Activated T-helper 1 cell treated with anti-CD3 and anti-CD28 coated beads, Interleukin-12 subunit alpha, Interleukin-12 subunit beta, Interleukin-2, Interleukin-4 antibody, amounts not matched to agents 30 ng/mL and 10 ng/mL and 1 ng/mL, durations not matched to agents 14 hours and 24 hours and 36 hours (primary cell): ENCODE measurements at places on chromosomes 6 and 20.

GRCh38 chr6:62367601-62368000, 81.6 kb upstream of the KHDRBS2 start:
- no peak for DNase-seq

GRCh38 chr6:159030168-159030567, 14.6 kb downstream of the TAGAP start:
- no peak for DNase-seq

GRCh38 chr6:143745166-143746133, 67.7 kb downstream of the PHACTR2 start:
- DNase-seq: no peak

DNA sequence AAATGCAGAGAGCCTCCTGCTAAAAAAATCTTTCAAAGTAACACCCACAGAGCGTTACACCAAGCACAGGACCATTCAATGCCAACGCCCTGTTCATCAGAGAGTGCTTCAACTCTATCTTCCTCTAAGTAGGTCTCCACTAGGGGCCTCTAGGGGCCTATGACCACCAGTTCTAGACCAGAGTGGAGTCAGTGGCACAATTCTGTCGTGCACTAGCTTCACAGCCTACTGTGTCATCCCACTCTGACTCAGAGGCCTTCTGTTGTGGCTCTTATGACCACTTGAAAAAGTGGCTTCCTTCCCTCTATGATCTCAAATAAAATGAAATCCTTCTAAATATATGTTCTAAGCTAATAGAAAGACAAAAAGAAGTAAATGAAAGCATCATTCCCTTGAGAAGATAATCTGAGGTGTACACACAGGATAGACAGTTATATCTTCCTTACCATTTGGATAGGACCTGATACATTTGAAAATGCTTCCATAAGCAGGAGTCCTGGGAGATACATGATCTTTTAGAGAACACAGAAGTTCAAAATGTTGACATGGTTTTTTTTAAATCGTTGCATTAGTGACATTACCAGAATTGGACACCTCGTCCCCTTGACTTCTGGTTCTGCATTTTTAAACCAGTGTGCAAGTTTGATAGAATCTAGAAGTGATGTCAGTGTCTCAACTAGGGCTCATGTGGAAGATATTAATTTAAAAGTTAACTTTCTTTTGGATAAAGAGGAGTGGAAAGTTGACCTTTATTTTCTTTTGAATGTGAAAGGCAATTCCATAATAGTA, 151.9 kb downstream of the SH3BGRL2 start:
- no peak for DNase-seq

DNA sequence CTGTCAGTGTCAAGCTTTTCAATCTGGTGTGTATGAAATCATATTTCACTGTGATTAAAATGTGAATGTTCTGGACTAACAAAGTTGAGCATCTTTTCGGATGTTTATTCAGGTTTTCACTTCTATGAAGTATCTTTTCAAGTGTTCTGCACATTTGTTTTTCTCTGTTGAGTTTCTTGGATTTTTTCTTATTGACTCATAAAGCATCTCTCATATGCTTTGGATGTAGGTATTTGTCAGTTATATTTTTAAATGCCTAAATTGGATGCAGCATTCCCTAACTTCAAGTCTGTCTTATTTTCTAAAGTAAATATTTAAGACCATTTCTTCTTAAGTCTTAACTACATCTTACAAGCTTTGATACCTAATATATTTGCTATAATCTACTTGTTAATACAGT, 398.0 kb downstream of the PLCB1 start:
- DNase-seq: no peak

DNA sequence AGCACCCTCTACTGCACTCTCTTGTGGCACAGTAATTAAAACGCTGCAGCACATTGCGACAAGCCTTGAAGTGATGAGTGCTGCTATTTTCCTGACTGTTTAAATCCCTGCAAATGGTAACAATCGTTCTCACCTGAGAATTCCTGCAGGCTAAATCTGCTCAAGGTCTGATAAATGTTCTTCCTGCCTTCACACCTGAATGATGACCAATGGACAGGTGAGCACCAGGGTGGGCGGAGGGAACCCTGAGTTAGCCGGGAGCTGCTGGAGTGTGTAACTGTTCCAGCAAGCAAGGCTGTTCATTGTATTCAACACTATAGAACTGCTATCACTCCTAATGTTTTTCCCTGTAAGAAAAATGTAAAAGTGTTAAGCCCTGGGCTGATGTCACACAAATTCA, 4.0 kb downstream of the DACT2 start:
- DNase-seq: no peak

DNA sequence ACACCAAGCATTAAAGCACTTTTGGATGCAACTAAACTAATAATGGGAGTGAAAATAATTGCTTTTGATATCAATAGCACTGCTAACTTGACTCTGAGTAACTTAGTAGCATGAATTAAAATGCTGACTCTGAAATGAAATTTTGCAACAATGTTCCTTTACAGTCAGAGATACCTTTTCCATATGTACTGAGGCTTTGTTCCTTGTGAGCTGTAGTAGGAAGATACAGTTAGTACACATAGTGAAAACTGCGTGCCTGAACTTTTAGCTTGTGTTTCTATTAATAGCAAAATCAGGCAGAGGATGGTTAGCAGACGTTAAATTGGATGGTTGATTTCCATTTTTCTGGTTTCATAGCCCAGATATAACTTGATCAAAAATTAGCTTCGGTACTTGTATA, 18.6 kb downstream of the ADGRG6 start:
- DNase-seq: no peak

GRCh38 chr20:62539198-62540045, 63.6 kb upstream of the GATA5 start:
- DNase-seq: no peak

- DNase-seq: no peak
Observed at GRCh38 chr6:115747719-115748118, 313.0 kb downstream of the FRK start.

DNA sequence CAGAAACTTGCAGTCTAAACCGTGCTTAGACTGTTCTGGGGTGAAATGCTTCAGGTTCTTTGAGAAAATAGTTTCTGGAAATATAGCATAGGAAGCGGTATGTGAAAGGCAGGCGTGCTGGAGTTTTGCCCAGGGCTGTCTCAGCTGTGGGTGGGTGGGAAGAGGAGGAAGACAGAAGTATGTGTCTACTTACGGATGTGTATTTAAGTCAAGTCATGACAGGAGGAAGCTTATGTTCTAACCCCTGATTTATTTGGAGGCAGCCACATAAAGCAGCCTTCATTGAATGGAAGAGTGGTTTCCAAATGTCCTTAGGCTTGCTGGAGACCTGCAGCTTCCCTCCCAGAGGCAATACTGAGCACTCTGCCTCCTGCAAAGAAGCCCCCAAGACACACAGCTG, 345.8 kb upstream of the PRND start:
- DNase-seq: no peak

DNA sequence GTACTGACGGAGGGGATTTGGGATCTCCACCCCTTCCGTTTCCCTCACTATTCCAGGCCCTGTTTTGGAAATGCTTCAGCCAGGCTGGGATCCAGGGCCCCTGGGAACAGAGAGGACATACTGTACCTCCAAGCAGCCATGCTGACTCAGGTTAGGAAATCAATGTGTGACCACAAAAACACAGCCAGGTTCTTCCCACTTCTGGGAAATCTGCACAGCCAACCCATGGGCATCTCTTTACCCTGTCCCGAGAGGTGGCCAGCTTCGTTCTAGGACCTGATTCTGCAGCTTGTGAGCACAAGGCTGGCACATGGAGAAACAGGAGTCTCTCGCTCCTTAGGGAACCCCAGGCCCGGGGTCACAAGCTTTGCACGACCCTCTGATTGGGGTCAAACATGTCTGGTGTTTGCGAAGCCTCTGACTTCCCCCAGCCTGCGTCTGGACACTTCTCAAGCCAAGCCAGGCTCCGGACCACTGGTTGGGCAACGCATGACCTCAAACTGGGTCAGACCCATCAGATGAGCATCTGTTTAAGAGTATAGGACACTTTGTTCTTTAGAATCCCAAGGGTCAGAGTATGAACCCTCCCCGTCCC, 8.3 kb upstream of the TTPAL start:
- DNase-seq: no peak

DNA sequence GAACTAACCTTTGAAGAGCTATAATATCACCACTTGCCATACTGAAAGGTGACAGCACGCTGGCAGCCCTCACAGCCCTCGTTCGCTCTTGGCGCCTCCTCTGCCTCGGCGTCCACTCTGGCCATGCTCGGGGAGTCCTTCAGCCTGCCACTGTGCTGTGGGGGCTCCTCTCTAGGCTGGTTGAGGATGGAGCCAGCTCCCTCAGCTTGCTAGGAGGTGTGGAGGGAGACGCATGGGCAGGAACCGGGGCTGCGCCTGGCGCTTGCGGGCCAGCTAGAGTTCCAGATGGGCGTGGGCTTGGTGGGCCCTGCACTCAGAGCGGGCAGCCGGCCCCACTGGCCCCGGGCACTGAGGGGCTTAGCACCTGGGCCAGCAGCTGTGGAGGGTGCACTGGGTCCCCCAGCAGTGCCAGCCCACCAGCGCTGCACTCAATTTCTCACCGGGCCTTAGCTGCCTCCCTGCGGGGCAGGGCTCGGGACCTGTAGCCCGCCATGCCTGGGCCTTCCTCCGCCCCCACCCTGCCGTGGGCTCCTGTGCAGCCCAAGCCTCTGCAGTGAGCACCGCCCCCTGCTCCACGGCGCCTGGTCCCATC, 329.7 kb downstream of the LMBRD1 start:
- no peak for DNase-seq

- DNase-seq: no peak
Observed at GRCh38 chr6:154403788-154404187, 47.2 kb upstream of the IPCEF1 start.

GRCh38 chr6:40342723-40343122, 244.4 kb downstream of the LRFN2 start:
- no peak for DNase-seq

DNA sequence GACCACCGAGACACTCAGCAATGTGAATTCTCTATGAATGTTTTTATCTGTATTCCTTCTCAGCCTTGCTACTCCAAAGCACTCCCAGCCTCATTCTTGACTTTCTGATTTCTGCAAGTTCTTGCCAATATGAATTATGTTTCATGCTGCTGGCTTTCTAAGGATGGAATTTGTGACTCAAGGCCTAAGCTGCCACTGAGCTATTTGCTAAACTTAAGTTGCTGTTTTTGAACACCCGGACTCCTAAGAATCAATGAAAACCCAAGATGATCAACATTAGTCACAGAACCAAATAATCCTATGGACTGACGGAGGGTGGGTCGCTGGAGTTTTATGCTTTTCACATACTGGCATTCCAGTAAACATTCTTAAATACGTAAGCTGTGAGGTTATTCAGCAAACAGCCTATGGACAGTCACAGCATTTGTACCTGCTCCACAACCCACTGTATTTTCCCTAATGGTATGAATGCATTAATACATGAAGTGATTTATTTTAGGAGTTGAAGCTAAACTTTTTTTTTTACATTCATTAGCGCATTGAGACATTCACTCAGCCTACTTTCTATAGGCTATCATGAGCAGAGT, 8.2 kb upstream of the PXDC1 start:
- no peak for DNase-seq

DNA sequence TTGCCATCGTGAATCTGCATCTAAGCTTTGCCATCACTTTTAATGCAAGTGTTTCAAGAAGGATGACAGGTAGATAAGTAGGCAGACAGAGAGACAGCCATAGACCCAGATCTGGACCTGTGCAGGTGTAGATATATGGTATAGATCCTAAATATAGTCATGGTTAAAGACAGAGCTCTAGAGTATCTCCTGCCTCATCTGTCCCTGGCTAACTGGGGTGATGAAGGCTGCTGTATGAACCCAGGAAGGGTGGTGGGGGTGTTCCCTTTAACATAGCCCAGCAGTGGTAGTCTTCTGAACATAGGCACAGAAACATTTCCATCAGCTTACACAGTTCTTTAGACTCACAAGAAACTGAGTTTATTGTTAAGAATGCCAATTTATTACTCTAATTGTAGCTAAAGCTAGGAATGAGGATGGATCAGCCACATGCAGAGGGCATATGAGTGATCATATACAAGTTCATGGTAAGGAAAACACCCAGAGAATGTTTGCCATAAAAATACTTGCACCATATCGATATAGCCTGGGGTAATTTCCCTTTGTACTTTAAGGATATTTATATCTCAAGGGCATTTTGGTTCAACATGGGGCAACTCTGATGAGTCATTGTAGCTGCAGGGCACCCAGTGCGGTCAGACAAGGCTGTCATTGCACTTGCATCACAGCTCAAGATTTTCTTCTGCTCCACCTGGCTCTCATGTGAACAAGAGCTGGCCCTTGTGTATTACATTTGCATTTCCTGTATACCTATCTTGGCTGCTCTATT, 587.2 kb downstream of the EPM2A start:
- no peak for DNase-seq

DNA sequence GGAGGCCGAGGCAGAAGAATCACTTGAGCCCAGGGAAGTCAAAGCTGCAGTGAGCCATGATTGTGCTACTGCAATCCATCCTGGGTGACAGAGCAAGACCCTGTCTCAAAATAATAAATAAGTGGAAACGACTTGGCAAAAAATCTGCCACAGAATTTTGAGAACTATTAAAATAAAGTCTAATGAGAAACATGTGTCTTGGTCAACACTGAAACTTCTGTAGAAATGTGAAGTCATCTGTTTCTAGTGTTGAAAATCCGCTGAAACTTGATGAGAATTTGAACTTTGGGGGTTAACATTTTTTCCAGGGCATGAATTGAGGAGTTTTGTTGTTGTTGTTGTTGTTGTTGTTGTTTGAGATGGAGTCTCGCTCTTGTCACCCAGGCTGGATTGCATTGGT, 29.0 kb upstream of the BCLAF1 start:
- no peak for DNase-seq

DNA sequence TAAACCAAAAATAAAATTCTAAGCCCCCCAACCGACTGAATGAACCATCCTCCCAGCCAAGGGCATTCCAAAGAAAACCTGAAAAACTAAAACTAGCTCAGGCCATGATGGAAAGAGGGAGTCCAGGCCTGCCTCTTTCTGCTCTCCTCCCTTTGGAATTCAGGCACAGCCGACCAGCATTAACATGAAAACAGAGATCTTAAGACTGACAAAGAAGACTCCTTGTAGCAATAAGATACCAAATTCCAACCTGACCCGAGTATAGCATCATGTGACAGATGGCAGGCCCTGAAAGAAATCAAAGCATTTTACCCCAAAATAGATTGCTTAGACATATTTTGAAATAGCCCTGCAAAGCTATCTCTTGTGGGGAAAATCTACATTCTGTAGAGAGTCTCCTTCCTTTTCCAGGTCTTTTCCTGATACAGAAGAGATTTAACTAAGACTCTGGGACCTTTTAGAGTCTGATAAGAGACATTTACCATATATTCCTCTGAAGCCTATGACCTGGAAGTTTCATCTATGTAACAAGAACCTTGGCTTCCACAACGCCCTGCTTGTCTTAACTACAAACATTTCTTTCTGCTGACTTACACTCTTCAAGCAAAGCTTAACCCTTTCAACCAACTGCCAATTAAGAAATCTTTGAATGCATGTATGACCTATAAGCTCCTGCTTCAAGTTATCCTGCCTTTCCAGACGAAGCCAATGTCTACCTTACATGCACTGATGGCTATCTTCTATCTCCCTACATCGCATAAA, 22.2 kb upstream of the TXLNB start:
- no peak for DNase-seq
